ENCODE measurements at places on chromosomes 3 and 15.
A peak's percentile ranks its signal among the peaks of the same experiment; 100 is the strongest.

DNA sequence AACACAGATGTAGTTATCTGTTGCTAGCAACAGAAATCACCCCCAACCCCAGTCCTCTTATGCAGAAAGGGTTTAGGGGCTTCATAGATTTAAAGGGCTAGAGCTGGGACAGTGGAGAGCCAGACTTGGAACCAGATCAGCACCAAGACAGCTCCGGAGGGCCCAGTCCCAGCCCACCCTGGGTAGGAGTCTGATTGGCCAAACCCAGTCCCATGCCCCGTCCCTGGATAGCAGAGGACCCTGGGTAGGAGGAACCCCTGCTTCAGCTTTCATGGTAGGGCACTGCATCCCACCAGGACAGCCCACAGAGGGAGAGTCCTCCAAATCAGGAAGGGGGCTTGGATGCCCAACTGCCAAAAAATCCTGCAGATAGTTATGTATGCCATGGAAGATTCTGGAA lies 103.0 kb downstream of the CORO2B start:
- no peak for DNase-seq

DNA sequence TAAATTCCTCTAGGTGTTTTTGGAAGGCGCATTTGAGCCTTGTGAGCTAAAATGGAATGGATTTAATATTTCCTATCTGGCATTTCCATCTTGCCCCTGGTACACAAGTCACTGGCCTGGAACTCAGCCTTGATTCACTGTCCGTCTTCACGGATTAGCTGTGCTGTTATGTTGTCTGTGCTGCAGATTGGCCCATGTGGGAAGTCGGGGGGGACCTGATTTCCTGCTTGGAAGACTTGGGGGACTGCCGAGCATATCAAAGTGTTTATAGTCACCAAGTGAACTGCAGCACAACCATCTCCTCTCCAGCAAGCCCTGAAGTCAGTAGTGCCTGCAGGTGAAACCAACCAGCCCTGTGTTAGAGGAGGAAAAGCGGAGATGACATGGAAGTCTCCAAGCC lies 12.2 kb downstream of the GHRL start:
- no peak for DNase-seq

DNA sequence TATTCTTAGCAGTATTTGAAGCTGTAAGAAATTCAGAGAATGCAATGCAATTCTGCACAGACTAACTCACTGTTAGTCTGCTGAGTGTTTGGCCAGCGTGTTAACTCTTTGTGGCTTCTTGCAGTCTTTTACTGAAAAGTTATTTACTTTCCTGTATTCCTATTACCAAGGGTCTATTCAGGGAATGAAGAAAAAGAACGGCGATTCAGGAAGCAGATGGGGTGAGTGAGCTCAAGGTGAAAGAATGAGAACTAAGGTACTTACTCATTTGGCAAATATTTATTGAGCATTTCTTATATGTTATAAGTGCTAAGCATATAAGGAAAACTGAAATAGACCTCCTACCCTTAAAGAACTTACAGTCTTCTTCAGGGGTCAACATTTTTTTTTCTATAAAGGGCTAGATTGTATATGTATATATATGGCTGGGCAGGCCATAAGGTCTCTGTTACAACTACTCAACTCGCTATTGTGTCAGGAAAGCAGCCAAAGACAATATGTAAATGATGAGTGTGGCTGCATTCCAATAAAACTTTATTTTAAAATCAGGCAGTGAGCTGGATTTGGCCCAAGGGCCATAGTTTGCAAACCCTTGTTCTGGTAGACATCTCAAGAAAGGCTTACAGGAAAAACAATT lies 271.9 kb upstream of the GADL1 start:
- no peak for DNase-seq

DNA sequence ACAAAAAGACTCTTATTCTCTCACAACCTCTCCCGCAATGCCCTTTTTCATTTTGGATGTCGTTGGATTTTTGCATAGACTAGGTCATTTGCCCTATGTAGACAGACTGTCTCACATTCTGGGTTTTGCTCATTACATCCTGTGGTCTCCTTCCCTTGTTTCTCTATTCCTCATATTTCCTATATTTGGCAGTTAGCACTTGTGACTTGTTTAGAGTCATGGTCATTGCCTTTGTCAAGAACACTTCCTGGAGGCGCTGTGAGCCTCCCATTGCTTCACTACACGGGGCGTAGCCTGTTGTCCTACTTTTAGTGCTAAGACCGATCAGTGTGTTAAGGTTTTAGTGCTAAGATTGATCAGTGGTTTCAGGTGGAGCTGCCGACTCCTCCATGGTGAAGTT lies 16.1 kb upstream of the TATDN2 start:
- DNase-seq = no peak

GRCh38 chr3:138202945-138203701 lies 16.0 kb downstream of the ARMC8 start:
- DNase-seq = no peak

GRCh38 chr3:177286034-177286433 lies 88.8 kb upstream of the TBL1XR1 start:
- no peak for DNase-seq

GRCh38 chr3:136250903-136251460 lies 842 bp downstream of the PCCB start:
- DNase-seq = peak; percentile 21

- peak; percentile 36 for DNase-seq
Observed at GRCh38 chr15:93028632-93029213, 60.3 kb downstream of the RGMA start.

DNA sequence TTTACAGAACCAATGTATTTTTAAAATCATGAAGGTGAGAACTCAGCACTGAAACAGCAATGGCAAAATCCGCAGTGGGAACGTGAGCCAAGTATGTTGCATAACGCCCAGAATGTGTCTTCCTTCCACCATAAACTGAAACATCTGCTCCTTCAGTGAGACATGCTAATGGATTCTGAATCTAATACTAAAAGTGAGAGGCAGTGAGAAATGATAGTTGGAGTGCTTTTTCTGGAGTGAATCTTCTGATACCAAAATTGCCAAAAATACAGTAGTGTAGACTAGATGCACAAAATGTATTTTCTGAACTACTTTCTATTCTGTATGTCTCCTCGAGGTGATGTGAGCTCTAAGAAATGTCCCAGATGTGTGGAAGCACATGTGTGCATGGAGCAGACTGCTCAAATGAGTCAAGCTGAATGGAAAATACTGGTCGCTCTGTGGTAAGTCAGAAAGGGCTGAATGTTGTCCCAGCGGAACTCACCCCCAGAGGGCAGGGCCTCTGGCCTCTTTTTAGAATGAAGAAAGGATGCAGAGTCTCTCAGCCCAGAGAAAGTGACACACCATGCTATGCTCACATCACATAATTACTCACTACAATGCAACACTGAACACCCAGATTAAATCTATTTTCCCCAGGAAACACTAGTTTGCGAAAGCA lies 73.0 kb downstream of the ATP10A start:
- no peak for DNase-seq

GRCh38 chr15:60392986-60393790 lies 4.6 kb downstream of the ANXA2 start:
- no peak for DNase-seq

GRCh38 chr15:67172172-67172571 lies 82.3 kb downstream of the AAGAB start:
- DNase-seq = no peak

- no peak for DNase-seq
Observed at GRCh38 chr3:184766555-184767261, 45.3 kb upstream of the VPS8 start.

DNA sequence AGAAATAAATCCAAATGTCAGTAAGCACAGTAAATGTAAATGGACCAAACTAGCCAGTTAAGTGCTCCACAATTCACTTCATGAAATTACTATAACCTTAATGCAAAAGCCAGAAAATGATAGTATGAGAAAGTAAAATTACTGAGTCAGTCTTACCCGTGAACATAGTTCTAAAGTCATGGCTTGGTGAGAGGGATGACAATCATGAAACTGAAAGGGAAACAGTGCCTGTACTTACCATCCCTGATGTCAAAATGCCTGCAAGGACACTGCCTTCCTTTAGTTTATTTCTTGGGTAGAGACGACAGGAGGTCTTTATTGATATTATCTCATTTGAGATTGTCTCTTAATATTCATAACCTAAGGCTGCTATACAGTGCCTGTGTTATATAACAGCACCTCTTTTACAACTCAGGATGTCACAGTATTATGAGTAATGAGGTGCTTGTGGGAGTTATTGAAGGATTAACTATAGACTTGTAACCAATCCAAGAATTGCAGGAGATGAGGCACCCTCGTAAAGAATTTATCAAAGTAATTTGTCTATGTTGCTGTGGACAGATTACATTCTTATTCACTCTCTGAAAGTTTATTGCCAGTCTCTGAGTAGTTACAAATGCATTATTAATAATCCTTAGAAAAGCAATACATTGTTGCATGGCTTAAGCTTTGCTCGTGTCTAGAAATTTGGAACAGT lies 142.9 kb upstream of the BFSP2 start:
- no peak for DNase-seq

- DNase-seq = no peak
Observed at GRCh38 chr15:93274257-93274656, 185.2 kb upstream of the RGMA start.

- no peak for DNase-seq
Observed at GRCh38 chr3:52600258-52600657, 63.9 kb downstream of the UQCC5 start.

GRCh38 chr3:146889626-146890025 lies 284.5 kb upstream of the PLSCR5 start:
- no peak for DNase-seq

GRCh38 chr3:170608475-170608874 lies 22.6 kb upstream of the SLC7A14 start:
- DNase-seq = no peak

DNA sequence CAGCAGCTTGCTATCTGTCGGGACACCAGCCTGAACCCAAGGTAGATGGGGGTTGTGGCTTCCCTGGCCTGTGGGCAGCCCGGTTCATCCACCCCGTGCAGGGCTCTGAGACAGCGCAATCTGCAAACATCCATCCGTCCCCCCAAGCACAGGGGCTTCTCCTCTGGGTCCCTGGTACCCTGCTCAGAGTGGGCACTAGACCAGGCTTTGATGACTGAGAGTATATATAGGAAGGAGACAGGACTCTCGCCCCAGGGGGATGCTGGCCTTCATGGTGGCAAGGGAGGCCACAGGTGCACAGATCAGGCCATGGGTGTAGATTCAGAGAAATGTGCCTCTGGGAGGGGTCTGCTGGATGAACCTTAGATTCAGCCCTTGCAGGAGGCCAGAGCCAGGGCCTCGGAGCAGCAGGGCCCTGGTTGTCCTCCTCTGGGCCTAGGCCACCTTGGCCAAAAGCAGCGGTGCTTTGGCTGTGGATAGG lies 40.3 kb downstream of the CFAP100 start:
- no peak for DNase-seq

Measured in activated T-cell treated with anti-CD3 and anti-CD28 coated beads, Interleukin-2, amount 50 U/mL, for 1 hour (primary cell).